ENCODE measurements at places on chromosomes 13 and 19.

- no peak for DNase-seq
Observed at GRCh38 chr19:1110809-1111640, 7.2 kb downstream of the GPX4 start.

GRCh38 chr19:31064491-31064890 is 284.7 kb downstream of the TSHZ3 start:
- DNase-seq = no peak

DNA sequence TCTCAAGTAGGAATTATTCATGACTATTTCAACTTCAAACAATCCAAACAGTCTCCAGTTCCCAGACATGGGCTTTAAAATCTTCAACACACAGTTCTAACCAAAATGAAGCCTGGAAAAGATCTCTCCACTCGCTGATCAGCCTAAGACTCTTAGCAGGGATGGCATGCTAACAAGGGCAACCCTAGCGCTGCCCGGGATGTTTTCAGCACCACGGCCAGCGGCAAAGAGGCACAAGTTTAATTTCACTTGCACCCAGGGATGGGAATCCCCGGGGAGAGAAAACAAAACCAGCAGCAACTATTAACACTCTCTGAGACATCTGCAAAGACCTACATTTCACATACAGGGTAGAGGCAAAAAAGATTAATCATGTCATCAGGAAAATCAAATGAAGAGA is 43.0 kb downstream of the CACNA1A start:
- DNase-seq = no peak

DNA sequence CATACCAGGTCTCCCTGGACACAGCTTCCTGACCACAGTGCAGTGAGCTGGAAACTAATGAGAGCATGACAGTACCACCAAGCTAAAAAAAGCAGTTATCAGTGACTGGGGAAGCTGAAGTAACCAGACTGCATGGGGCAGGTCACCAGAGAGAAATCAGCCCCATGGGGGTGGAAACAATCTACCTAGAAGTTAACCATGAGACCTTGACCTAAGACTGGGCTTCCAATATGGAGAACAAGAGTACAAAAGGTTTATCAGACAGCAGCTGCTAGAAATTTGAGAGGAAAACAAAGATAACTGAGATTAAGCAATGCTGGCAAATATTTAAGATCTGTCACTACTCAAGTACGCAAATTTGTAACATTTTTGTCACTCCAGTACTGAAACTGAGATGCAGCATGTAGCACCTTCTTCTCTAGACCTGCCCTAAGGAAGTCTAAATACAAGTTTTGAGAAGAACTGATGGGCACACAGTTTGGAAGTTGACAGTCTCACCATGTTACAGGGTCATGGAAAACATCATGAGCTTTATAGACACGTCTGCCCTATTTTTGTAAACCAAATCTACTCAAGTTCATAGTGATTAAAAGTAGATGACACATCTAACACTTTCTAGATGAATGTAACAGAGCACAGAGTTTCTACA is 2641.8 kb upstream of the PCDH20 start:
- DNase-seq = no peak

- DNase-seq = no peak
Observed at GRCh38 chr13:95164830-95165229, 136.4 kb downstream of the ABCC4 start.

GRCh38 chr19:39247701-39248664 is 673 bp downstream of the IFNL4 start:
- DNase-seq = no peak

GRCh38 chr13:54949735-54950134 is 1921.1 kb downstream of the OLFM4 start:
- DNase-seq = no peak

- peak; percentile 44 for DNase-seq
Observed at GRCh38 chr19:38095411-38096308, 128.4 kb downstream of the DPF1 start.

DNA sequence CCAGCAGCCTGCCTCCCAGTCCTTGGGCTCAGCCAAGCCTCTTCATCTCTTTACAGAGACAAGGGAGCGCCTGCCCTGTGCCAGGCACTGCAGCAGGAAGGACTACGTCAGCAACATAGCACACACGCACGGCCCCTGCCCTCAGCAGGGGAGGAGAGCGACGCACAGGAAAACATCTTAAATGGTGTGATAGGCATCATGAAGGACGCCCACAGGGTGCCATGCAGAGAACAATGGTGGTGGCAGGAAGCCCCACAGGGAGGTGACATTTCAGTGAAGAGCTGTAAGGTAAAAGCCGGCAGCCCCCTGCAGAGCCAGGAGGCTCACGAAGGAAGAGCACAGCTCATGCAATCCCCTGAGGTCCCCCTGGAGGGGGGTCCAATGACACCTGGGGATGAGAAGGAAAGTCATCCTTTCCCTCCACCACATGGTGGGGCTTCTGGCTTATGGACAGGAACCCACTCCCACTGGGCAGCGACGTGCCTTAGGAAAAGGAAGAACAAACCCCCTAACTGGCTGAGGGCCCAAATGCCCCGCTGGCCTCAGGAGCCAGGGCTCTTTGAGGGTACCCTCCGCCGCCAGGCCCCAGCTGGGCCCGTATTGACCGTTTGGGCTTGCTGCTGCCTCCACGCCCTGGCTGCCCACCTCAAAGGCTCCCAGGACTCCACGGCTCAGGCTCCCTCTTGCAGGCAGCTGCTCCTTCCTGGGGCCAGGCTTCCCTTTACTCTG is 37.3 kb upstream of the C13orf42 start:
- DNase-seq = no peak

DNA sequence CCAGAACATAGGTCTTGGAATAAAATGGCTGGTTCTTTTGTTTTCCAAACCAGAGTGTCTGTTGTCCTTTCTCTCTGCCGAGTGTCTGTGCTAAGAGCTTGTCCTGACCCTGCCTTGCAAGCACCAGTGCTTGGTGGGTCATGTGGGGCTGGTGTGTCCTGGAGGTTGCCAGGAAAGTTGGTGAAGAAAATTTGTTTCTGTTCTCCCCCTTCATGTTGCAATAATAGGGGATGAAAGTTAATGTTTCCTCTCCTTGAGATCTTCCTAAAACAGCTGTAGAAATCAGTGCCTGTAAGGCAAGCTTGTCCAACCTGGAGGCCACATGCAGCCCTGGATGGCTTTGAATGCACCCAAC is 2.7 kb downstream of the HAMP start:
- DNase-seq = no peak

GRCh38 chr19:7372810-7373209 is 24.1 kb downstream of the ARHGEF18 start:
- no peak for DNase-seq

DNA sequence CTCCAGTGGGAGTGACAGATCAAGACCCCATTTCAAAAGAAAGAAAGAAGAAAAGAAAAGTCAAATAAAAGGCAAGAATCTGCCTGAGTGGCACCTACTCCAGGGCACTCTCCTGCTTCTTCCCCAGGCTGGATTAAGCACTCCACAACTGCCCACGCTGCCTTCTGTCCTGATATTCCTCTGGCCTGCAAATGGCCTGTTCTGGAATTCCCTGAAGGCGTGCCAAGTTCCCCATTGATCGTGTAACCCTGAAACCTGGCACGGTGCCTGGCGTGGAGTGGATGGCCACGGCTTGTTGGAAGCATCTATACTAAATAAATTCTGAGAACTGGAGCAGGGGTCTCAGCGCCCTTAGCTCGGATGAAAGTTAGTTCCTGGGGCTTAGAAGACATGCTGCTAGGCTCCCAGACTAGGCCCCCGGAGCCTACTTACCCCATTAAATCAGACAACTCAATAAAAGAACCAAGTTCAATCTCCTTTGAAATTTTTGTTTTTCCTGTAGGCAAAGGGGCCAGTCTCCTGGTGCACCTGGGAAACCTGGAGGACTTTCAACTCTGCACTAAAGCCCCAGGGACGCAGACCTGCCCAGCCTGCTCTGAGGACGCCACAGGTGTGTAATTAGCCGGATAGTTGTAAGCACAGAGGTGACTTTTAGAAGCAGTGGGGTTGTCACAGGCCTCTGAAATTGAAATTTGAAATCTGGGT is 21.9 kb downstream of the ANKRD27 start:
- DNase-seq = no peak

DNA sequence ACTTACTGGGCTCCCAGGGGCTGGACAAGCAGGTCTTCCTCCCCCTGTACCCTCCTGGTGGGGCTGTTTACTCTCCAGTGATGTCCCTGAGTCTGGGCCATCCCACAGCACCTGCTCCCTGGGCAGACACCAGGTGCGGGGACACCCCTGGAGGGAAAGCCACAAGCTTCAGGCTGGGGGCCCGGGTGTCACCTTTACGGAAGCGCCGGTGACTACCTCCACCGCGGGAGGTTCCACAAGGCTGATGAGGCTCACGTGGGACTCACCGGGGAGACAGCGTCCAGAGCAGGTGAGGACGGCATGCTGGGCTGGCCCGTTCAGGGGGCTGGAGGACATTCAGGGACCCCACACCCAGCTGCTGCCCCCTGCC is 24.9 kb downstream of the NFILZ start:
- no peak for DNase-seq

DNA sequence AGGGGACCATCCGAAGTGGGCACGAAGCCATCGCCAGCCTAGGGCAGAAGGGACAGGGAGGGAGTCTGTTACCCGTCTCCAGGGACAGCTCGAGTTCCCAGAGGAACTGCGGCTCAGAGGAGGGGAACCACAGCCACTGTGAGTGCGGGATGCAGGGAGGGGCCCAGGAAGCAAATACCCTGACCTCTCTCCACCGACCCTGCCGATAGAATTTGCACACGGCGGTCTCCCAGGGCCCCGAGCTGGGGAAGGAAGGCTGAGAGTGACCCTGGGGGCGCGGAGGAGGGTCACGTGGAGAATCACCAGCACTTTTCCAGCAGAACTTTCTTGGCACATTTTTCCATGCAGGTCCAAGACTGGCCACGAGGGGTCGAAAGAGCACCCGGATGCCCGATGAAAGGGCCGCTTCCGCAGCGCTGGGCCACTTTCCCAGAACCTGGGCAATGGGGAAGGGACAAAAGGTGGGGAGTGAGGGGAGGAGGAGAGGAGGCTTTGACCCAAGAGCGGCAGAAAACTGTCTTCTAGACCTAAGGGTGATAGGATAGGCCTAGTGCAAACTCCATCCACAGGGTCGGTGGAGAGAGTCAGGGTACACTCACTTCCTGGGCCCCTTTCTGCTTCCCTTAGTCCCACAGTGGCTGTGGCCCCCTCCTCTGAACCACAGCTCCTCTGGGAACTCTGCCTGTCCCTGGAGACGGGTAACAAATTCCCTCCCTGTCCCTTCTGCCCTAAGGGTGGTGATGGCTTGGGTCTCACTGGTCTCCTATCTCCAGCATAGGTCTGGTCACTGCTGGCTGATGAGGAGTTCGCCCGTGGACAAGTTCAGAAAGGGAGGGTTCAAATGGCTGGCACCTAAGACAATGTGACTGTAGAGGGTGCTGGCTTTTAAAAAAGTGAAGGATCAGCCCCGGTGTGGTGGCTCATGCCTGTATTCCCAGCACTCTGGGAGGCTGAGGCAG is 5.3 kb upstream of the GPR4 start:
- DNase-seq = no peak

- DNase-seq = no peak
Observed at GRCh38 chr13:109870696-109871370, 84.5 kb upstream of the IRS2 start.

- DNase-seq = no peak
Observed at GRCh38 chr19:38647966-38648768, 718 bp downstream of the ACTN4 start.

DNA sequence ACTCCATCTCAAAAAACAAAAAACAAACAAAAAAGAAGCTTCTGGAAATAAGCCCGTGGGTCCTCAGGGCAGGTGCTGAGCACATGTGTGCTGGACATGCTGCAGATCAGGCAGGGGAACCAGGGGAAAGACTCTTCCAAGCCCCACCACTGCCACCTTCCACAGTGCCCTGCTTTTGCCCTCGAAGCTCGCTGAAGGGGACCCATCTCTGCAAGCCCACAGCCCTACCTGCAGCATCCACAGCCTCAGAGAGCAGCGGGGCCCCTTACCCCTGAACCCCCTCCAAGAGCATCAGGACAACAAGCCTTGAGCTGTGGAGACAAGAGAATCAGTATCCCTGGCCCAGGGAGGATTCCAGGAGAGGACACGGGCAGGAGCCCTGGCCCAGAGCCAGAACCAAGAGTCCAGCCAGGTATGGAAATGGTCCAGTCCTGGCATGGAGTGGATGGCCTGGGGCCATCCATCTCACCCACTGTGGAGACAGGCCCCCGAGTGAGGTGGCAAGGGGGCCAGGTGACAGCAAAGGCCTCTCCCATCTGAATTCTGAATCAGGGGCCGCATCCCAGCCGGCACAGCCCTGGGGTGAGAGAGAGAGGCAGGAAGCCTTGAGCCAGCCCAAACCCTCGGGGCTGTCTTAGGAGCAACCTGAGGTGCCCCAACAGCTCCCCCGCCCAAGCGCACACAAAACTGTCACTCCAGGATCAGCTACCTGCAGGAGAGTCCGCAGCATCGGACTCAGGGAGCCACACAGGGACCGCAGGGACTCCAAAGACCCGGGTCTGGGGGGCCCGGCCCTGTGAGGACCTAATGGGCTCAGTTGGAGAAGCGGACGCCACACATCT is 51.8 kb upstream of the TPM4 start:
- DNase-seq = no peak

All from stimulated activated CD4-positive, alpha-beta T cell treated with anti-CD3 and anti-CD28 coated beads, Interleukin-12 subunit alpha, Interleukin-12 subunit beta, amount 100 ng/mL, for 48 hours (primary cell).